HAP-1 (cell line): ENCODE measurements at places on chromosomes 6 and 20.
A peak's percentile ranks its signal among the peaks of the same experiment; 100 is the strongest.

DNA sequence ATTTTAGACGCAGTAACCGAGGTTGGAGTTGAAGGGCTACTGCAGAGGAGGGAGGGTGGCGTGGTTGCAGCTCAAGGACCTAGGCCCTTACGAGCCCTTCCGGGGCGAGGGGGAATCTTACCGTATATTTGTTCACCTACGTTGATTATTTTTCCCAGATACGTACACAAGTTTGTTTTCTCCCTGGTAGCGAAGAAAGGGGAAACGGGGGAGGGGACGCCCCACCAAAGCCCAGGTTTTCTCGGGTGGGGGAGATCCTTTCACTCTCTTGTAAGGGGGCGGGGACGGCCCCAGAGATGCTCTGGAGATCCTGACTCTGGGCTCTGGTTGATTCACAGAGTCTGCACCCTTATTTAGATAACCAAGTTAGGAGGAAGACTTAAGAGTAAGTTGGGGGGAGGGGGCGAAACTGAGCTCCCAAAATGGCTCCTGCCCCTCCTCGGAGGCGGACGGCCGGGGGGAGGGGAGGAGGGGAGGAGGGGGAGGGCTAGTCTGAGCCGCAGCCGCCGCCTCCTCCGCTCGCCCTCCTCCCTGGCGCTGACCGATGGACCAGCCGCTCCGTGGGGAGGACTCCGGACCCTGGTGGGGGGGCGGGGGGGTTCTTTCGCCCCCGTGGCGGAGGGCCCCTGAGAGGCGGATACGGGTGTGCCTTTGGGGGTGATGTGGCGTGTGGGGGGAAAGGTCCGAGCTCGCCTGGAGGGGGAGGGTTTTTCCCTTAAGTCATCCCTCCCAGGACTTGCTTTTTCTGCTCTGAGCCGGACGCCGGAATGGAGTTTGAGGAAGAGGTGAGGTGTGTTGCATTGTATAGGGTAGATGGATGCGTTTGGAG is 2.2 kb downstream of the BRD2 start:
- peak; percentile 93 for DNase-seq

DNA sequence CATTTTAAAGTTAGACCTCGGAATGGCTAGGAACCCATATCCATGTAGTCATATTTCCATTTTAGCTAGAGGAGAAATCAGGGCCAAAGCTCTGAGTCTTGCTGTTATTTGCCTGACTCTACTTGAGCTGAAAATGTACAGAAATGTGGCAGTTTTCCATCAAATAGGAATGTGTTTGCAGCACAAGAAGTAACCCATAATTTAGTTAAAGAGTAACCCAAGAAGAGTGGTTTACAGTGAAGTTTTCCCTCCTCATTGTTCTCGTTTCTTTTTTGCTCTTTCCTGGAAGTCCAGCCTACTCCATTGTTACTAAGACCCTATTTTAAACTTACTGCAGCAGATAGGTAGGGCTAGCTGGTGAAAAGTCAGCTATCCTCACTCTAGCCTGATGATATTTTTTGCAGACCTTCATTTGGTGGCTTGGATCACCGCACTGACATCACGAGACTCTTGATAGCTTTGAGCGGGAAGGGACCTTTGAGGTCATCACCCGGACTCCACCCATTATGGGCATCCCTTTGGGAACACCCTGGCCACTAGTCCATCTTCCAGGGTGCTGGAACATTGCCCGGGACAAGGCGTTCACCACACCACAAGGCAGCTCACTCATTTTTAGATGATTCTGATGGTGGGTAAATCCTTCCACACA is 28.0 kb upstream of the ADGRF5 start:
- DNase-seq: no peak

DNA sequence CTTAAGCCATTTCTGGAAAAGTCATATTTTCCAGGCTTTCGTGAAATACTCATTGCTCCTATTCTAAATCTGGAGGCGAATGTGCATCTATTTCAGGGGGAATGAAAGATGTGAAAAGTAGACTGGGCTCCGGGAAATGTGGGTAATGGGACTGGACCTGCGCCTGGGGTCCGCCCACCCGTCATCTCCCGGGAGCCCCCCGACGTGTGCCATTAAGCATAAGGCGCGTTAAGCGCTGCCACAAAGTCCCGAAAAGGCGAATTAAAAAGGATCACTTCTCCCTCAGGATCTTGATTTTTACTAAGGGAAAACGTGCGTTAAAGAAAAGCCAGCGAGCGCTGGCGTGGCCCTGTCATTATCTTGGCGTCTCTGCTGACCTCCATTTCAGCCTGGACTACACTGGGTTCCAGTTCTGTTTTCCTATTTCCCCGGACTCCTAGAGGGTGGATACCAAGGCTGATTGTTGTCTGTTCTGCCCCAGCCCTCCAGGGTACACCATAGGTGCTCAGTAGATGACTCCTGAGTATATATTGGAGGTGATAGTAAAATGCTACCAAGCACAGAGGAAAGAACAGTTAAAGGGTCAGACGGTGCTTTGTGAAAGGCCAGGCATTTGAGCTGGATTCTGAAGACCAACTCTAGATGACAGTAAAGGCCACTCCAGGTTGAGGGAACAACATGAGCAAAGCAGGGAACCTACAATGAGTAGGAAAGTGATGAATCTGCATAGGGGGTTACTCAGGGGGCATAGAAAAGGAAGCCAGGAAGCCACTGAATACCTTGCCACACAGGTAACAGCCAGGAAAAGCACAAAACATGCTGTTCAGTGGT is 89.2 kb upstream of the ARID1B start:
- no peak for DNase-seq

GRCh38 chr6:42136508-42137193 is 5.8 kb downstream of the C6orf132 start:
- DNase-seq: peak; percentile 20

DNA sequence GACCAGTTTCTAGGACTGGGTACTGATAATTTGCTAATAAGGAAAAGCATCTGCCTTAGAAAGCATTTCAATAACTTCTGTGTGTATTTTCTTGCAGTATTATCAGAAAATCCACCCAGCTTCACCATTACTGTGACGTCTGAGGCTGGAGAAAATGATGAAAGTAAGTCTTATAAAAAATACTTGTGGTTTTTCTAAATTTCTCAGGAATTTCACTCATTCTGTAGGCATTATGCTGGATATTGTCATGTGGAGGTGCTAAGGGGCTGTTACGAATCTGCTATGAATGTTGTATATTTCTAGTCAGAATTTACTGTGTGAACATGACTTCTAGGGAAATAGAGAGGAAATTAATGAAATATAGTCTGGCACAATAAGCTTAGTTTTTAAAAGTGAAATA is 8.9 kb downstream of the RWDD1 start:
- DNase-seq: no peak

- DNase-seq: no peak
These were observed 59.0 kb downstream of the PSMG4 start for GRCh38 chr6:3317741-3318211.

GRCh38 chr6:14138701-14139215 is 21.2 kb downstream of the CD83 start:
- DNase-seq: no peak

DNA sequence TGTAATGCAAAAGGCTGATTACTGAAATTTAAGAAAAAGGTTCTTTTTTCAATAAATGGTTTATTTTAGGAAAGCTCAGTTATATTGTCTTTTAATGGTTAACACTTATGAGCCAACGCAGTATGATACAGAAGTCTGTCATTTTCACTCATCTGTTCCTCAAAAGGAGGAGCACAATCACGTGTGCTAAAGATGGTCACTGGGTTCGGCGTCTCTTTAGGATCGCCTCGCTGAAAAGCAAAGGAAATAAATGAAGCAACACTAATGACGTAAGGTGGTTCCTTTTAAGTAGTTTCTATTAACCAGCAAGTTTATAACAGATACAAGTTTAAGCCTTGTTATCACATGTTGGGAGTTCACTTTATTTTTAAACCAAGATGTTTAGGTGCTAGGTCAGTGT is 125.7 kb downstream of the MAP3K4 start:
- DNase-seq: no peak

DNA sequence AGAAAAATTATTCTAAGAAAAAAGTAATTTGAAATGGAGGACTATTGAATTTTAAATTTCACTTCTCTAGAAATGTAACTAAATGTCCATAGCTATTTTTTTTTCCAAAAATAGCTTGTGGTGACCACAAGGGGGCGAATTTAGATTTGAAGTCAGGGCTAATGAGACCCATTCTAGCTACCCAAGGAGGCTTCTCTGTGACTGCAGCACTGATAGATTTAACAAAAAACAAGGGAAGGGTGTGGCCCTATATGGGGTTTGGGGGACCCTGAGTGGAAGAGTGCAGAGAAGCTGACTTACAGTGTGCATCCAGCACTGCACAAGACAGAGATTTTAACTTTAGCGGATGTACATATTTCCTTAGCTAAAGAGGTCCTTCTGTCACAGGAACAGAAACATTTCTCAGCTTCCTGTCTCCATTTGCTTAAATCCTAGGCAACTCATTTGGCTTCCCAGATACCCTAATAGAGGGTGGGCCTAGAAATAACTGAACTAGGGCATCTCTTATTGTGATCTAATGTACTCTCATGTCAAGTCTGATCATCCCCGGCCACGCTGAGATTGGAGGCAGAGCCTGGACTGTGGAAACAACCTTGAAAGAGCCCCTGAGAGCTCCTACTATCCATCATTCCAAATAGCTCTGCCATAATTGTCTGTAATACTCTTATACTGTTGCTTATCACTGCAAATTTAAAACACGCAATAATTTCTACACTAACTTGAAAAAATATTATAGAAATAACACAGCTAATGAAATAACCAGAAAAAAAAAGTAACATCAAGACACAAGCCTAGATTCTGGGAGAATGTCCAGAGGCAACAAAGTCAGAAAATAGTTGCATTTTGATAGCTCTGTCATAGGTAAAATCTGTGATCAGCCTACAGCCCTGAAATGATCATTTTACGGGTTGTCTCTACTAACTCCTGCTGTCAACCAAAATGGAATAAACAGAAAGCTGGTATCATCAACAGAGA is 93.6 kb downstream of the SNAP91 start:
- peak; percentile 25 for DNase-seq

- no peak for DNase-seq
These were observed 8.0 kb downstream of the BIRC7 start for GRCh38 chr20:63243604-63244247.

- DNase-seq: no peak
These were observed 574.4 kb downstream of the RNF144B start for GRCh38 chr6:18961566-18961965.
